ENCODE measurements at places on chromosomes 4 and X.

- DNase-seq: no peak
These were observed 832.1 kb upstream of the INTU start for GRCh38 chr4:126800575-126801141.

GRCh38 chrX:113059714-113060113 is 219.1 kb upstream of the AMOT start:
- no peak for DNase-seq

DNA sequence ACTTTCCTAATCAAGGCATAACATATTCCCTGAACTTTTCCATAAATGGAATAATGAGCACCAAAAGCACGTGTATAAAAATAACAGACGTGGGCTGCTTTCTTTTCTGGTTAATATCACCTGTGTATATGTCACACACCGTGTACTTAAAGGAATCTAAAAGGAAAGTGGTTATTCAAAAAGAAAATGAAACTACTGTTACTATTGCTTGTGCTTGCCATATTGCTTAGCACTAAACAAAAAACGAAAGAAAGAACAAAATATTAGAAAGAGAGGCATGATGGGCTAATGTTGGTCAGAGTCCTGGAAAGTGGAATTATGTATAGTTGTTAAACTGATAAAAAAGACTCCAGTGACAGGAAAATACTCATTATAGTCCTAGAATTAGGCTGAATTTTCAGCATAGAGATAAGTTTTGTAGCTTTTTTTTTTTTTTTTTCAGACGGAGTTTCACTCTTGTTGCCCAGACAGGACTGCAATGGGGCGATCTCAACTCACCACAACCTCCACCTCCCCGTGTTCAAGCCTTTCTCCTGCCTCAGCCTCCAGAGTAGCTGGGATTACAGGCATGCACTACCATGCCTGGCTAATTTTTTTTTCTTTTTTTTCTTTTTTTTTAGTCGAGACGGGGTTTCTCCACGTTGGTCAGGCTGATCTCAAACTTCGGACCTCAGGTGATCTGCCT is 123.2 kb downstream of the PABPC4L start:
- DNase-seq: no peak

GRCh38 chr4:2867758-2868491 is 24.3 kb downstream of the ADD1 start:
- no peak for DNase-seq

- DNase-seq: no peak
These were observed 37.0 kb upstream of the CWH43 start for GRCh38 chr4:48949086-48949485.

GRCh38 chrX:17990532-17990931 is 129.4 kb upstream of the RAI2 start:
- no peak for DNase-seq

DNA sequence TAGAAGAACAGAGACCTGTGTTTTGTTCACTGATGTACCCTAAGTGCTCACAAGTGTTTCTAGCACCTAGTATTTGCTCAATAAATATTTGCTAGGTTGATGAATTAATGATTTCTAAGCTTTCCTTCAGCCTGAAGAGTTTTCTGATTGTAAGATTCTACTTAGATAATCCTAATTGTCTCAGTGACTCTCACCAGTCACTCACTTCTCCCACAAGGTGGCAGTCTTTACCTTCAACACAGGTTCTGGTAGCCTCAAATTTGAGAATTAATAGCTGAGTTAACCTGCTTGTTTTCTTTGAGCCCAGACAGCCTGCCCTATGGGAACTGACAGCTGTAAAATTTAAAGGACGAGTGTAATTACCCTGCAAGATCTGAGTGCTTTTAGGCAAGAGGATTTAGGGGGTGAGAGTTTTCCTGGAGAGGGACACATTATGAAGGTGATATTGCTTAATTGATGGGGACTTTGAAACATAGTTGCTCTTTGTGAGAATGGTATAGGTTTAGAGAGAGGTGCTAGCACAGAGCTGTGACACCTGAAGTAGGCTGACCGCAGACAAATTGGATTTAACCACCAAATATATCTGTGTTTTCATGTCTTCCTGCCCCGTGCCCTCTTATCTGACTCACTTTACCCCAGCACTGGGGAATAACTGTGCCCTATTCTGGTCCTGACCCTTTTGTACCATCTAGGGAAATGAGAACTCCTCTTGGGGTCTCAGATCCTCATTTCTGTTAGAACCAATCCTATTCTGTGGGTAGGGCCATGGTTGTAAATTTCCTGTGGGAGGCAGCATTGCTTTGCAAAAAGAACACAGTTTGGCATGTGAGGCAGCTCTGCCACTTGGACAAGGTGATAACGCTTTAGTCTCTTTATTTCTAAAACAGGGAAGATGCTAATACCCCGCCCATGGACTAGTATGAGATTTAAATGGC is 27.7 kb downstream of the CD38 start:
- peak; percentile 67 for DNase-seq

GRCh38 chr4:163550869-163551267 is 56.4 kb downstream of the TMA16 start:
- no peak for DNase-seq

GRCh38 chr4:1721666-1722550 is 587 bp downstream of the TACC3 start:
- DNase-seq: no peak

GRCh38 chrX:11481035-11481434 is 184.7 kb downstream of the ARHGAP6 start:
- no peak for DNase-seq

DNA sequence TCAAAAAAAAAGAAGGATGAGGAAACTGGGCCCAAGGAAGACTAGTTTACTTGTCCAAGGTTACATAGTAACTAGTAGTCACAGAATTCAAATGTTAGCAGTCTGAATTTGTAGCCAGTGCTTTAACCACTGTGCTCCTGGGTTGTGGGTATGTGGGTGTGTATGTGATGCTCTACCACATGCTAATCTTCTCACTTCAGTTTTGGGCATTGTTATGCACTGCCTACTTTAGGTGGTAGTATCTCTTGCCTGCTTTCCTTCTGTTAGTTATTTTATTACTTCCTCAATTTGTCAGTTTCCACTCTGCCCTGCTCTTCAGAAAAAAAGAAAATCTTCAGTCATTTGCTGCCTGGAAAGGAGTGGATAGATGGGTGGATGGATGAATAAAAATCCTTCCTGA is 219.2 kb downstream of the RPA4 start:
- no peak for DNase-seq

- no peak for DNase-seq
These were observed 101.2 kb upstream of the KLF3 start for GRCh38 chr4:38562751-38563198.
